ENCODE measurements at places on chromosomes 6 and 20.

DNA sequence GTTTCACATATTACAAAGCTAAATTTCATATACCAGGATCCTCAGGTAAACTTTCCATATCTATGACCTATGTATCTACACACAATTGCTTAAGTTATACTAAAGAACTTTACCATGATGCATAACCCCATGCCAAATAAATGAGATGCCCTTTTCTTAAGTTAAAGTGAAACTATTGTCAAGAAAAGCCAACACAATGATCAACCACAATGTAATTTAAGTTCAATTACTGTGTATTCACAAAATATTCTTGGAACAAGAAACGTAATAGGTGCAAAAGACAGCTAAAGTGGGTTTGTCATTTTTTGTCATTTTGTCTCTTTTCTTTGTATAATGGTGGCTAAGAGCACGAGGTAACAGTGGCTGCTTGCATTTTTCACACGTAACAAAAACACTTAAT, 158.0 kb upstream of the SHLD1 start:
- no peak for DNase-seq

DNA sequence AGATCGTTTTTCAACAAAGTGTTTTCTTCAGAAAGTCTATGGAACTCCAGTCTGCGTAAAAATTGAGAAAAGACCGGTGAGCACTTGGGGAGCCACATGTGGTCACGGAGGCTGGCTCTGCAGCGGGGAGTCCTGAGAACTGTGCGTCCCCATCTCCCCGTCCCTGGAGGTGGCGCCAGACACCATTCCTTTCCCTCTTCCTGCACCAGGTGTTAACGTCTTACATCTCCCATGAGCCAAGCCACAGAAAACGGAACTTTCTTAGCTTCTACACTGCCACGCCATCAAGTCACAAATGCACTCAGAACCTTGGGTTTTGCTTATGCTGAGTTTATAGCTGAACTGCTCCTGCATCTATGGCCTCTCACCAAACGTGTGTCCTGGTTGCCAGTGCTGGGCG, 62.6 kb downstream of the GINS1 start:
- DNase-seq = peak; percentile 56

DNA sequence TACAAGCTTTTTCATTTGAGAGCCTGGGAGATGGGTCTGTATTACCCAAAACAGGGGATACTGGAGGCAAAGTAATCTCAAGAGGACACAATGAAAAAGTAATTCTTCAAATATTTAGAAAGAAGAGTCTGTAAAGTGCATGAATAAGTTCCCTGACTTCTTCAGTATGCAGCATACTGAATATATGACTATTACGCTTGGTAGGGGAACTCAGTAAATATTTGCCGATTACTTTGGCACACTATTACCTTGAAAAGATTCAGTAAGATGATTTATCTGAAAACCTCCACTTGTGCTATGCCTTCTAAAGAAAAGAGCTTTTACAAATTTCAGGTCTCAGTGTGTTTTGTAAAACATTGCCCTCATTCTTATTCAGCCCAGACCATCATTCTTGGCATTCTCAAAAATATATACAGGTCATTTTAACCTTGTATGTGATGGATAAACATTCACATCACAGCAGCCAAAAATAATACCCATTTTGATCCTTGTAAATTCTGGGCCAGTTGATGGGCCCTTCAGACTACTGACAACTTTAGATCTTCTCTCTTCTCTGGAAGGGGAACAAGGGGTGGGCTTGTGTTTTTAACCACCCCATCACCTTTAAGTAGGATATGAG, 125.9 kb downstream of the EDN1 start:
- DNase-seq = no peak

DNA sequence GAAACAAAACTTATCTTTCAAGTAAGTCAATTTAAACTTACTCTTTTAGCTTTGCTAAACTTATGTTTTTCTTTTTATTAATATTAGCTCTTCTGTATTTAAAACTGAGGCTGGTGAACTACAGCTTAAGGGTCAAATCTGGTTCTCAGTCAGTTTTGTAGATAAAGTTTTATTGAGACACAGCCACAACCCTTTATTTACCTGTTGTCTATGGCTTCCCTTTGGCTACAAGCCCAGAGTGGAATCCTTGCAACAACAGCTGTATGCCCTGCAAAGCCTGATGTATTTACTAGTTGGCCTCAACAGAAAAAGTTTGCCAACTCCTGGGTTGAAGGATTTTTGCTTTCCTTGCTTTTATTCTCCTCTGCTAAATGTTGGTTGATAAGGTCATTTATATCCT, 491.4 kb upstream of the RNF217 start:
- DNase-seq = no peak

DNA sequence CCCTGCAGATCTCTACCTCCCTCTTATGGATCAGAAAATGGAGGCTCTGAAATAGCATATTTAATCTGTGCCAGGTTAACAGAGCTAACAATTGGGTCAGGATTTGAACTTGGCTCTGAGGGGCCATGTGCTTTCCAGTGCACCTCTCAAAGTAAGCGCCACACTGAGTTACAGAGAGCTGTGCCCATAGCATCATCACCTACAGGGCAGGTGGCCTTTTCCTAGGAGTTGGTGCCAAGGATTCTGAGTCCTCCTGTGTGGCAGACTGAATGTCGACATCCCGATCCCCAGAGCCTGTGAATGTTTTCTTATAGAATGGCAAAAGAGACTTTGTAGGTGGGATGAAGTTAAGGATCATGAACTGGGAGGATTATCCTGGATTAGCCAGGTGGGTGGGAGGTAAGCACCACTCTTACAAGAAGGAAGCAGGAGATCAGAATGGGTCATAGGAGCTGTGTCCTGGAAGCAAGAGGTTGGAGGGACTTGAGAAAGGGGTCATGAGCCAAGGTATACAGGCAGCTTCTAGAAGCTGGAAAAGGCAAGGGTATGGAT, 68.0 kb upstream of the TBC1D7 start:
- no peak for DNase-seq

GRCh38 chr20:60966031-60966430, 286.0 kb upstream of the CDH4 start:
- no peak for DNase-seq

DNA sequence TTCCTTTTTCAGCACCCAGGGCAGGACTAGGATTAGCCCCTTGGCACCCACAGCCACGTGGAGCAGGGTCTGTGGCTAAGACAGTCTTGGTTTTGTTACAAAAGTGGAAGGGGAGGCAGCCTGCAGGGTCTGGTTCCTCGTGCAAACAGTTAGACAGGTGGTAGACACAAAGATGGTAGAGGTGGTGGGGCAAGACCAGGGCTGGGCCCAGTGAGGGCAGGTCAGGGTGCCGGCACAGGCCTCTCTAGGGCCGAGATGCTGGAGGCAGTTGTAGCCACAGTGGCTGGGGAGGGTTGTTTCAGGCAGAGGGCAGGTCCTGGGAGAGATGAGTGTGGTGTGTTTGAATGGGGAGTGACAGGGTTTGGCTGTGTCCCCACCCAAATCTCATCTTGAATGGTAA, 161.6 kb downstream of the SMOC2 start:
- DNase-seq = no peak

GRCh38 chr6:104563306-104563705, 296.4 kb downstream of the HACE1 start:
- DNase-seq = no peak

DNA sequence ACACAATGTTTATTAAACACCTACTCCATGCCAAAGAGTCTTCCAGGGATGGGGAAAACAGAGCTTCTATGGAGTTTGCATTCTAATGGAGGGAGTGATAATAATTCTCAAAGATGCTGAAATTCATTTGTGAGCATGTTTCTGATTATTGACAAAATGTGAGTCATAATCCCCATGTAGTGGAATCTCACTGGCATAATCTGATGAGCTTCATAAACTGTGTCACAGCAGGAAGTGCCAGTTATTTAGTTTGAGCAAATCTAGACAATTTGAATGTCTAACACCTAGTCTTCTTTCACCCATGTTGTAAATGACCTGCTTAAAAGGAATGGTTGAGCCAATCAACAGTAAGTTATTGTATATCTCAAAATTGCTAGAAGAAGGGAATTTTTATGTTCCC, 95.1 kb downstream of the KCNQ5 start:
- DNase-seq = no peak

DNA sequence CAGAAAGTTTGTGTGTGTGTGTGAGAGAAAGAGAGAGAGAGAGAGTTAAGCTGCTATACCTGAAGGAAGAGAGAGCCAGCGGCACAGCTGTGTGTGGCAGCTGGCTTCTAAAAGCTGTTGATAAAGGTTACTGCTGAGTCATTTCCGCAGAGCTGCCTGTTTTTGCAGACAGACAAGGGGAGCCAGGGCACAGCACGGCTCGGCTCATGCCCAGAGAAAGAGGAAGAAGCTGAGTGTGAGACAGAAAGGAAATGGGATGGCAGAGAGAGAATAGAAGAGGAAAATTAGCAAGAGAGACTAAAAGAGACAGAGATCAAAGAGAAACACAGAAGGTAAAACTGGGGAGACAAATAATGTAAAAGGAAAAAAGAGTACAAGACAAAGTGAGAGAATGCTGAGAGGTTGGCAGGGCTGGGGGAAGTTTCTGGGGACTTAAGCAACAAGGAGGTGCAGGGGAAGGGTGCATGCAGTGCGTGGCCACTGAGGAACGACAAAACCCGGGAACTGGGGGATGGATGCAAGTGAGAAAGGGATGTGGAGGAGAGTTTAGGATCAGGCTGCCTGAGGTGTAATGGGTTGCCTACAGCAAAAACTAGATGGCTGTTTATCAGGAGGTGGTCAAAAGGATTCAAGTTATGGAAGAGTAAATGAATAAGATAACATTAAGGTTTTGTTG, 22.7 kb downstream of the HLA-A start:
- DNase-seq = peak; percentile 98

DNA sequence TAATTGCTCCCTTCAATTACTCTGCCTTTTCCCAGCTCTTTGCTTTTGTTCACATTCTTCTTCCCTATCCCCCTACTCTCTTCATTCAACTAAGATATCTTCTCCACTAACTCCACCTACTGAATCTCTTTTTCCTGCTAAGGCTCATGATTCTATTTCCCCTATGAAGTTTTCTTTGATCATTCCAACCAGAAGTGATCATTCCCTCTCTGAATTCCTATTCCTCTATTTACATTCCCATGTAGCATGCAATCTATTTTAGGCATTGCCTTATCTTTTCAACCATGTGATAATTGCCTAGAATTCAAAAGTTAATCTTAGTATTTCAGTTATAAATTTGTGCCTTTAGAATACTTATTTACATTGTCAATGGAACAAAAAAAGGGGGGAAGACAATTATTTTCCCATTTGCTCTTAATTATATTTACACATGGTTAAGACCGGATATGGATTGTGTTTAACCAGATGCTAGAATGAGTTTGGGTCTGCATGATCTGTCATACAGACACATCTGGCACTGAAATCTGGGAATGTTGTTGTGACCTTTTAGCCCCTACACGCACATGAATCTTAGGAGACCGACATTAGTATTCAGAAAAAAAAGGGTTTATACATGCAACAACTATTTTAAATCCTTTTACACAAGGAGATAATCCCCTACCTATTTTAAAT, 20.8 kb downstream of the MOXD1 start:
- DNase-seq = no peak

All from hematopoietic multipotent progenitor cell treated with erythropoietin and hydrocortisone succinate and interleukin-3 and kit ligand, for 6 days (in vitro differentiated cells).